ENCODE measurements at places on chromosomes 5 and 9. TPM values are rescaled to one million over a fixed set of nuclear protein-coding genes. Genes with fewer than 3 reads are reported as not detected.

The CACNA1B gene
- polyA plus RNA-seq, result 0.05 TPM

The ADRA1B gene
- polyA plus RNA-seq, result 1.3 TPM

The BTNL8 gene
- 0.16 TPM for polyA plus RNA-seq

The CSF1R gene
- 4.5 TPM for polyA plus RNA-seq

The PAM gene
- polyA plus RNA-seq, result 4,213 TPM

The SLC36A2 gene
- polyA plus RNA-seq, result 0.14 TPM

The TERT gene
- polyA plus RNA-seq, result not detected

The ZNF879 gene
- polyA plus RNA-seq, result 3.0 TPM

The SLC1A3 gene
- polyA plus RNA-seq, result 21.7 TPM

The PRLR gene
- polyA plus RNA-seq, result 0.20 TPM

The SEMA6A gene
- polyA plus RNA-seq, result 3.1 TPM

The TBC1D2 gene
- polyA plus RNA-seq, result 1.6 TPM

The PCDHB12 gene
- 0.72 TPM for polyA plus RNA-seq

The FCN1 gene
- polyA plus RNA-seq, result 1.7 TPM

The SPATA31A3 gene
- polyA plus RNA-seq, result not detected

The ANXA2R gene
- polyA plus RNA-seq, result 1.4 TPM

The C9 gene
- polyA plus RNA-seq, result not detected

The CD274 gene
- polyA plus RNA-seq, result 4.9 TPM

The CCDC183 gene
- 3.8 TPM for polyA plus RNA-seq

The SPATA31E1 gene
- not detected for polyA plus RNA-seq

The SLC6A3 gene
- polyA plus RNA-seq, result not detected

The GRM6 gene
- polyA plus RNA-seq, result under 0.01 TPM

The PRDM9 gene
- polyA plus RNA-seq, result not detected

The SH3RF2 gene
- polyA plus RNA-seq, result 354 TPM

The TAF11L6 gene
- polyA plus RNA-seq, result not detected

The SPATA31C1 gene
- polyA plus RNA-seq, result not detected

The PCDHA10 gene
- polyA plus RNA-seq, result 0.02 TPM

The KLF9 gene
- 39.5 TPM for polyA plus RNA-seq

The SPINK4 gene
- polyA plus RNA-seq, result not detected

The IFNA21 gene
- not detected for polyA plus RNA-seq

The CCL27 gene
- polyA plus RNA-seq, result 0.18 TPM

The OR13C3 gene
- polyA plus RNA-seq, result not detected

The SLC24A2 gene
- polyA plus RNA-seq, result not detected

The PCDHGB2 gene
- 1.9 TPM for polyA plus RNA-seq

The GFM2 gene
- 37.2 TPM for polyA plus RNA-seq

The STXBP1 gene
- 19.4 TPM for polyA plus RNA-seq

The INSL6 gene
- not detected for polyA plus RNA-seq

The STKLD1 gene
- 1.3 TPM for polyA plus RNA-seq

The CAMK2A gene
- polyA plus RNA-seq, result 15.4 TPM

The SLC6A18 gene
- polyA plus RNA-seq, result not detected

The GABRA6 gene
- polyA plus RNA-seq, result not detected

The NEURL1B gene
- 16.7 TPM for polyA plus RNA-seq

The ANKDD1B gene
- 0.11 TPM for polyA plus RNA-seq

The PCDHGB6 gene
- 3.1 TPM for polyA plus RNA-seq

The SUSD3 gene
- 0.16 TPM for polyA plus RNA-seq

The DMRT2 gene
- 0.09 TPM for polyA plus RNA-seq

Data from right cardiac atrium (tissue), 5 donors.